Stimulated activated CD8-positive, alpha-beta memory T cell treated with anti-CD3 and anti-CD28 coated beads, Interleukin-7, amount 100 ng/mL, for 4 hours (primary cell): ENCODE measurements at places on chromosomes 16 and 17.

DNA sequence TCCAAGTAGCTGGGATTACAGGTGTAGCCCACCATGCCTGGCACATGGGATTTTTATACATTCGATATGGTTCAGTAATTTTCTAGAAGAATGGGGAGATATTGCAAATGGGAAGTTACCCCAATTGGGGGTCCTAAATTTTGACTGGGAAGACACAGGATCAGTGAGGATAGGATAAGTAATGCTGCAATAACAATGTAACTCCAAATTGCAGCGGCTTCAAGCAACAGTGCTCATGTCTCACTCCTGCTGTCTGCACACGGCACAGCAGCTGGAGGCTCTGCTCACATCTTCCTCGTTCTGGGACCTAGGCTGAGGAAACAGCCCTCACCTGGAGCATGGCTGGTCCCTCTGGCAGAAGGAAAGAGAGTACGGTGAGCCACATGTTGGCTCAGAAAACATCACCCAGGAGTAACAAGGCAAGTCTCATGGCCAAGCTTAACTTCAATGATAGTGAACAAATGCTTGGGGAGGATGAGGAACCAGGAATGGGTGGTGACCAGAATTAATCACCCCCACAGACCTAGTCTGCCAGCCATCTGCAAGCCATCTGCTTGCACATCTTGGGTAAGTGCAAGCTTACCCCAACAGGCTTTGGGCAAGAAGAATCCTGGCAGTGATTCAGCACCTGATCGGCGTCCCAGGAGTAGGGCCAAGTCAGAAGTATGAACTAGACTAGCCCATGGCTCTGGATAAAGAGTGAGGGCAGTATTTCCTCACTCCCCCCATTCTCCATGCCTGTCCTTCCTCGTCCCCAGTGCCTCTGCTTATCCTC lies 229.2 kb downstream of the COPRS start:
- no peak for DNase-seq

- no peak for DNase-seq
Measured at GRCh38 chr17:26792486-26792885, 501.4 kb upstream of the WSB1 start.

GRCh38 chr17:51441431-51441830 lies 181.1 kb downstream of the UTP18 start:
- DNase-seq = no peak

- no peak for DNase-seq
Measured at GRCh38 chr17:27332047-27332393, 38.1 kb downstream of the WSB1 start.

- DNase-seq = no peak
Measured at GRCh38 chr16:60091529-60091928, 1357.4 kb upstream of the GOT2 start.

DNA sequence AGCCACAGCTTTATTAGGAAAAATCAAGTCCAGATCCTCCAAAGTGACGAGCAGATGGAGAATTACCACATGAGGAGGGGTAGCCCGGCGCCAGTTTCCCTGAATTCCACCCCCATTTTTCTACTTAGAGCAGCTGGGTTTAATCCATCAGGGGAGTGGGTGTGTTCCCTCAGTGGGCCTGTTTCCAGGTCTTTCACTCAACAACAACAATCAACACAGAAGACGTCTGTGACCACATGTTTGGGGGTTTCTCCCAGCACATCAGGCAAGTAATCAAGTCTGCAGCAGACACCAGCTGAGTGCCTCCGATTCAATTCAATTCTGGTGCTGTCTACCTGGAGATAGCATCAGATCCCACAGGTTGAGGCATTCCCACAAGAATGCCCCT lies 6.8 kb downstream of the SLC6A2 start:
- no peak for DNase-seq
